ENCODE measurements at places on chromosomes 6 and 20.

GRCh38 chr6:38279423-38279822 is 360.3 kb downstream of the BTBD9 start:
- no peak for DNase-seq

- DNase-seq, result no peak
These were observed 70.3 kb downstream of the PREP start for GRCh38 chr6:105332576-105332975.

DNA sequence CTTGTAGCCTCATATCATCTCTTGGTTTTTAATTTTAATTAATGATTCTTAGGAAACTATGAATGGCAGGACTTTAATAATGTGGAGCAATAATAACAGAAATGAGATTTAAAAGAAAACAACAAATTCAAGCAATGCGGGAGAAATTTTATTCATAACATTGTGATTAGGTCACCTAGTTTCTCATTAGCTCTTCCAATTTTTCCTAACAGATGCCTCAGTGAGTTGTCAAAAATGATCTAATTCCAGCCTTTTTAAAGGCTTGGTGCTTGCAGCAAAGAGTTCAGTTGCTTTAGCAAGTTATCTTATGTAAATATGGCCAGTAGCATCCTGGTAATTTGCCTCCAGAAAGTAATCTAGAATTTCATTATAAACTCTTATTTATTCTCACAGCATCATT is 20.4 kb downstream of the PDE7B start:
- DNase-seq, result no peak

DNA sequence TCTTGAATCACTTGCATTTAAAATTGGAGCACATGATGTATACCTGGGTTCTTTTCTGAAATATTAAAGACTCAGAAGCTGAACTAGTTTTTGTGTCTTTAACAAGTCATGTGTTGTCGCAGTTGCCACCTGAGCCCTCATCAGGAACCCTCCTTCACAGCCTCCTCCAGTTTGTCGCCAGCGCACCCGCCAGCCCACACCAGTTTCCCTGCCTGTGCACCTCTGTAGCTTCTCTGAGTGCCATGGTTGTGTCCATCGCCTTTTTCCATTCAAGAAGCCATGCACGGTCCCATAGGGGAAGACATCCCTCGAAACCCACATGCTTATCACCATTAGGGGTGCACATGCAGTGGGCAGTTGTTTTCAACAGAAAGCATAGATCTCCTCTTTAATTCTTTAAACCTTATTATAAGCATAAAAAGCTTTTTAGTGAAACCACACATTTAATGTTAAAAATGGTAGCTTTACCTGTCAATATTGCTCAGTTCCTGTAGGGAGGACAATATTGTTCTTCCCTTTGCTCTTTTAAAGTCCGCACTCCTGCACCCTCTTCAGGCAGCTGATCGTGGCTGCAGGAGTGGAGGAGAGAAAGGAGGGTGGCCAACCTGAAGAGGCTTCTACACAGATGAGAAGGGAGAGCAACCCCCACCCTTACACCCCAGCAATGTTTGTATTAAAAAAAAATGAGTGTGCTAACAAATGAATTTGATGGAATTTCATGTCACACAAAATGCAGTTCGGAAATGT is 121.9 kb downstream of the CFAP61 start:
- no peak for DNase-seq

DNA sequence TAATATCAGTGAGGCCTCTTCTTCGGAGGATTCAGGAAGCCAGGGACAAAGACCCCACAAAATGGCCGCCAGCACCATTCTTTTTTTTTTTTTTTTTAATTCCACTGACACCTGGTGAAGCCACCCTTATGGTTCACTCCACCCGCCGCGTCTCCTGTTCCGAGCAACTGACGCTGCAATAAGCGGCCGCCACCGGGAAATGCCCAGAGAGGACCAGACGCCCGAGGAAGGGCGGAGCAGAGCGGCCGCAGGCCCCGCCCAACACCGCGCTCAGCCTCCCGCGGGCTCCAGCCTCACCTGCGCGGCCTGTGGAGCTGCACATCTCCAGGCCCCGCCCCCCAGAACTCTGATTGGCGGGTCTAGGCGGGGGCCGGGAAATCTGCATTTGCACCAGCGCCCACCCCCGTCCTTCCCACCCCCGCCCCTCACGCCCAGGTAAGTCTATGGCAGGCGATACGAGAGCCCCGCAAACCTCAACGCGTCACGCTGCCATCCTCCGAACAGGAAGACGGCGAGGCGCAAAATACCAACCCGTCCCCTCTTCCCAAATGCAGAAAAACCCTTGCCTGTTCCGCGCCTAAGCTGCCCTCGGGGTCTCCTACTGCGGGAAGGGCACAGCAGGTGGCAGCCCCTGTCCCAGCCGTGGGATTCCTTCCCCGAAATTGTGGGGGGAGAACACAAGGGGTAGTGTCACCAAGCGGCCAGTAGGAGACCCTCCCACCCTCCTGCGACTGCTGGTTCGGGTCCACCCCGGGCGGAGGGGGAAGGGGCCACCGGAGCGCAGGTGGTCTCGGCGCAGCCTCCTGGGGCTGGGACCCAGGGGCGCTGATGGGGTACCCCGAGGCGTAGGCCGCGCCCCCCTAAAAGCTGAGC is 960 bp downstream of the ATP9A start:
- DNase-seq, result no peak

DNA sequence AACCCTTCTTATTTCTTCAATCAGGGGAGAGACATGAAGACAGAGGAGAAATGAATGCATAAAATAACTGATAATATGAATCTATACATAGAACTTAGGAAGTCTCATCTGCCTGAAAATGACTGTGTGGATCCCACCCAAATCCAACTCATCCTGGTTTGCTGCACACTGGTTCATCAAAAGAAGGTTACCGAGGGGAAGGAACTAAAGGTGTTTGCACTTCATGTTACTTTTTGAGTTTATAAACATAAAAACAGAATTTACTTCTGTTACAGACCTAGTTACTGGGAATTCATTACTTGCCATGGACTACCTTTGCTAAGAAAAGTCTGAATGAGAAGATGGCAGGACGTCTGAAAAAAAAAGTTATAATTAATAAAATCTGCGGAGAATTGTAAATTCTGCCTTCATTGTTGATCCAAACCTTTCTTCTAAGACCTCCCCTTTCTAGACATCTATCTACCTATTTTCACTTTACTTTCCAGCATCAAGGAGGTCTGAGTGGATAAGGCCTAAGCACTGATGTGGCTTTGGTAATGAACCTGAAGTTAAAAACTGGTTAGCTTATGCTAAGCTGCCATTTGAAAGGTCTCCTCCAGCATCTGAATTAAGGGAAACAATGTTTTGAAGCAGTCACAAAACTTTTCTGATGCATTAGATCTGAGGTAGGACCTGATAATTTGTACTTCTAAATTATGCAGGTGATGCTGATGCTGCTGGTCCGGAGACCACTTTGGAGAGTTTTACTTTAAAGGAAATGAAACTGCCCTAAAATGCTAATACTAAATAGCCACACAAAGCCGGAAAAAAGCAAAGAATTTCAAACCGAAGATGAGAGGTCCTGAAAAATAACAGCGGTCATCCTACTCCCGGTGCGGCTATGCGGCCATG is 84.0 kb downstream of the HFE start:
- DNase-seq, result no peak

GRCh38 chr6:56933650-56934049 is 21.3 kb upstream of the BEND6 start:
- no peak for DNase-seq

DNA sequence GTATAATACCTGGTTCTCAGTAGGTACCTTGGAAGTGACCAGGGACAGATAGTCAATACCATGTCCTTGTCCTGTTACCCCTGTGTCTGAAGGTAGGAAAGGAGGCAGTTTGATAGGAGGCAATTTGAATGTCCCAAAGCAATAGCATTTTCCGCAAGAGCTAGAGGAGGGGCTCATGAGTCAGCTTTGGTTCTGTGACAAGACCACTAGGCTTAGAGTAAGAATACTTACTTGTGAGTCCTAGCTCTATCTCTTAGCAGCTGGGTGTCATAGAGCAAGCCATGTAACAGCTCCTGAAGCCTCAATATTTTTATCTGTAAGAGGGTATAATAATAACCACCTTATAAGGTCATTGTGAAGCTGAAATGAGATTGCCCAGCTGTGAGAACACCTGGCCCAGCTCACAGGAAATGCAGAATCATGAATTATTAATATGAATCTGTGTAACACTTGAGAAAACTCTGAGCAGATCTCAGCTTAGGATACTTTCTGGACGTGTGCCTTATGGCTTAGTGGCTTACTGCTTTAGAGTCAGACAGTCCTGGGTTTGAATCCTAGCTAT is 58.6 kb downstream of the DAAM2 start:
- no peak for DNase-seq

GRCh38 chr6:139597087-139597763 is 222.8 kb upstream of the CITED2 start:
- DNase-seq, result no peak

- DNase-seq, result no peak
These were observed 39.7 kb downstream of the SUN5 start for GRCh38 chr20:32964575-32964974.

GRCh38 chr20:49578436-49578835 is 10.5 kb upstream of the PTGIS start:
- DNase-seq, result no peak

GRCh38 chr20:10315138-10315537 is 96.5 kb downstream of the SNAP25 start:
- no peak for DNase-seq

GRCh38 chr6:125534430-125535263 is 214.8 kb upstream of the HEY2 start:
- DNase-seq, result no peak

DNA sequence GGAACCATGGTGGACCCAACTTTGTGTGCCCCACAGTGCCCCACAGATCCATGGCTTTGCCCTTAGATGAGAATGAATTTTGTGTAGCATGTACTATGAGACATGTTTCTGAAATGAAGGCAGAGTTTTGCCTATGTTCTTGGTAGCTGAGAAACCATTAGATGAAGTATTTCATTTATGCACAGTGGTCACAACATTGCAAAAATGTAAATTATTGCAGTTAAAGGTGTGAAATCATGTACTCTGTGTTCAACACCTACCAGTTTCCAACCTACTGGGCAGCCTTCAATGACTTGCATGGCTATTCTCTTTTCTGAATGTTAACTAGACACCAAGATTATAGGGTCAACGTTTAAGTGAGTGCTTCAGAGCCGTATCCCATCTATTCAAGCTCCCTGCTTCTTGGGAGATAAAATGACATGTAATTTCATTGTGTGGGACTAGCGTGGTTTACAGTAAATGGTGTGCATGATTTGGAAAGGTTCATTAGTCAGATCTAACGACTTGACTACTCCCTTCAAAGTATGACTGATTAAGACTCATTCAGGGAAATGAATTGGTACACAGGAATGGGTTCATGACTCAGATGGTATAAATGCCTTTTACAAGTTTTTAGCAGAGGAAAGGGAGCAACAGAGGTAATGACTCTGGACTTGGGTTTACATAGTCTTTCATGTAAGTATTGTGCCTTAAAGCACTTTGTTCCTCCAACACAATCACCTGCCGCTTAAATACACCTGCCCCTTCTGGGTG is 106.1 kb upstream of the AKIRIN2 start:
- DNase-seq, result no peak

DNA sequence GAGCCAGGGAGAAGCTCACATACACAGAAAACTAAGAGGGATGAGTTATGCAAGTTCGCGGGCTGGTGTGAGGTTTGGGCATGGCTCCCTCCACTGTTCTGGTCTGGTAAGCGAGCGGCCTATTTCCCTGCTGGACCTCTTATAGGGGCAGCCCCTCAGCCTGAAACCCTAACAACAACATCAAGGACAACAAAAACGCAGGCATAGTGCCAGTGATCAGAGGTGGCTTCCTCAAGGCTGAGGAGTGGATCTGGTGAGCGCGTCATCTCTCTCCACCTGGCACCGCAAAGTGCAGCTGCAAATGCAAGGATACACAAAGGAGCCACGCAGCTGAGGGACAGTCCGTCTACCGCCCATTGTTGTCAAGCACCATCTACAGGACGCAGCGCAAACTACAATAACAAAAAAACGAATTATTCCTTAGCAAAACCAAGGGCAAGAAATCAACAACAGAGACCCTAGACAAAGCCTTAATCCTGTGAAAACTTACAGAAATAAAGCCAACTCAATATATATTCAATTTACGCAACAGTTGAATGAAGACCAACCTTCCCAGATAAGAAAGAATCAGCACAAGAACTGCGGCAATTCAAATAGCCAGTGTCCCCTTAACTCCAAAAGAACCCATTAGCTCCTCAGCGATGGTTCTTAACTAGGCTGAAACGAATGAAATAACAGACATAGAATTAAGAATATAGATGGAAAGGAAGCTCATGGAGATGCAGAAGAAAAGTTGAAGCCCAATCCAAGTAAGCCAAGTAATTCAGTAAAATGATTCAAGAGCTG is 9.2 kb upstream of the DEFB110 start:
- DNase-seq, result no peak

DNA sequence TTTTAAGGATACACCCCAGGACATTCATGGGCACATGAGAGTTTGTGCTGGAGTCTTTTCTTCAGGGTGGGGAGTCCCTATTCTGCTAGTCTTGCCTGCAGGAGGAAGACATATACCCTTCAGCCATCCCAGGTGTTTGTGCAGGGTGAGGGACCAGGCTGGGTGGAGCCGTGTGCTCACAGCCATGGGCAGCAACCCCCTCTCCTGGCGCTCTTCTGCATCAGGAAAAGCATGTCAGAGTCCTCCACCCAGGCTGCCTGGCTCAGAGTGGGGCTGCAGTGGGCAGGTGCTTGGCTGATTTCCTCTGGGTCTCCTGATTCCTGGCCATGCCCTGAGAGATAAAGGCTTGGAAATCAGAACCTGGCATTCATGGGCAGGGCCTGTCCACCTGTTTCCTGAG is 22.7 kb upstream of the MLN start:
- DNase-seq, result no peak

GRCh38 chr6:106063448-106063850 is 22.7 kb upstream of the PRDM1 start:
- DNase-seq, result no peak

- no peak for DNase-seq
These were observed 84.8 kb upstream of the EYA2 start for GRCh38 chr20:46809706-46810360.

DNA sequence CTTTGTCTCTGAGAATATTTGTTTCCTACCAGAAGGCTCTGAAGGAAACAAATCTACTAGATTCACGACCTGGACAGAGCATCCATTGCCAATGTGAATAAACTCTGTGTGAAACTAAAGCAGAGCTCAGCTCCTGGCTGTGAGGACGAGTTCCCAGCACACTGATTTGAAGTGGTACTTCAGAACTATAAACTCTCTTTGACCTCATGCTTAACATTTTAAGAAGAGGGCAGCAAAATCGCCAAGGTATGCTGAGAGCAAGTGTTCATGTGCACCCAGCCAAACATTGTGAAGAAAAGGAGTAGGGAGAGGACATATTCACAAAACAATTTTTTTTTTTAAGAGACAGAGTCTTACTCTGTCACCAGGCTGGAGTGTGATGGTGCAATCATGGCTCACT is 33.7 kb upstream of the ZNF133 start:
- no peak for DNase-seq

Data from effector CD4-positive, alpha-beta T cell (primary cell).